Activated naive CD8-positive, alpha-beta T cell treated with anti-CD3 and anti-CD28 coated beads, Interleukin-2, amount 50 U/mL, for 16 hours (primary cell): ENCODE measurements at places on chromosomes 1 and 21.

- DNase-seq = no peak
Measured at GRCh38 chr1:150151291-150152181, 1.8 kb downstream of the PLEKHO1 start.

- no peak for DNase-seq
Measured at GRCh38 chr1:88668405-88668804, 15.7 kb upstream of the PKN2 start.

GRCh38 chr1:48285525-48285924 is 63.0 kb downstream of the SLC5A9 start:
- DNase-seq = no peak

DNA sequence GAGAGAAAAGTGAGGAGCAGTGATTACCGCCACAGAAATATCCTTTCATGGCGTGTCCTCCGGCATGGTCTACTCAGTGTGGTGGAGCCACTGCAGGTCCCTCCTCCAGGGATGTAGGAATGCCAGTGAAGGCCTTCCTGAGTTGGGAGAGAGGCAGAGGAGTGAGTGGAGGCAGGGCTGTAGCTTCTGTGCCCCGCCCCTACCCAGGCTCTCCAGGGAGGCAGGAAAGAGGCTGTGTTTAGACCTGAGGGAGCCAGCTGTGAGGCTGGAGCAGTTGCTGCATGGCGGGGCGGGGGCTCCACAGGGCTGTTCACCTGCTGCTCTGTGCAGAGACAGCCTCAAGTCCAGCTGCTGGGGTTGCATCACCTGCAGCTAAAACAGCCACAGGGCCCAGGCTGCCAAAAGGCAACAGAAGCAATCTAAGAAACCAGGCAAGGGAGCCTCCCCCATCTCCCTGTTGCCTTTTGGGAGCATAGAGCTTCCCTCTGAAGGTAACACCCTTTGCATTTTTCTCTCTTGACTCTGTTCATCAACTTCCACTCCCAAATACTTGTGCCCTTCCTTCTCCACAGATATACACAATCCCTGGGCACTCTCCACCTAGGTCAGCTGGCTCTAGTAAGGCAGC is 801 bp upstream of the ANXA9 start:
- no peak for DNase-seq

GRCh38 chr1:40853113-40853884 is 8.9 kb downstream of the CITED4 start:
- no peak for DNase-seq

DNA sequence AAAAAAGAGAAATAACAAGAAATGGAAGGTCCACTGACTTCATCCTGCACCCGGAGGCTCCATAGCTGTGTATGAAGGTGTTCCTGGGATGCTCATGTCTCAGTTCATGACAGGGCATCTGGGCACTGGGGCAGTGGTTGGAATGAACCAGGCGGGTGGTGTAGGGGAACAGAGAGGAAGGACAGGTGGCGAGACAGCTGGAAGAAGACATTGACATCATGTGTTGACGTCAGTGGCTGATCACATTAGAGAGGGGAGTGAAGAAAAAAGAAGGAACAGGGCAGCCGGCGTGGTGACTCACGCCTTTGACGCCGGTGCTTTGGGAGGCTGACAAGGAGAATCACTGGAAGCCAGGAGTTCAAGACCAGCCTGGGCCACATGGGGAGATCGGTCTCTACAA is 50.1 kb downstream of the HUNK start:
- DNase-seq = no peak

- DNase-seq = peak; percentile 35
Measured at GRCh38 chr1:182601416-182601786, 2.8 kb downstream of the RGS16 start.

- DNase-seq = no peak
Measured at GRCh38 chr21:35037384-35037765, 11.7 kb downstream of the RUNX1 start.

DNA sequence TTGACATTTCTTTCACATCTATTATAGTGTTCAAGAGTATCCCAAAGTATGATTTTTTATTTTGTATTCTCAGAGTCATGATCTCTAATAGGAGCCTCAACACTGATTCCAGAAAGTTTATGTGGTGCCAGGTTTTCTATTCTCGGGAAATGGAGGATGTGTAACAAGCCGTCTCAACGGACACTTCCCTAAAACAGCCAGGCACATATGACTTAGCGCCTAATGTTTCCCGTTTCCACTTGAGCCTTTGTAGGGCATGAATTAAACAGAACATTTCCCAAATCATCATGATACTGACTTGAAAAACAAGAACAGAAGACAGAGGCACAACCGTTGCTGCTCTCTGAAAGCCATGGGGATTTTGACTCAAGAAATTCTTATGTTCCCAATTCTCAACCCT is 8.0 kb downstream of the CYYR1 start:
- DNase-seq = no peak

- no peak for DNase-seq
Measured at GRCh38 chr1:45146833-45147232, 59.6 kb downstream of the ZSWIM5 start.

DNA sequence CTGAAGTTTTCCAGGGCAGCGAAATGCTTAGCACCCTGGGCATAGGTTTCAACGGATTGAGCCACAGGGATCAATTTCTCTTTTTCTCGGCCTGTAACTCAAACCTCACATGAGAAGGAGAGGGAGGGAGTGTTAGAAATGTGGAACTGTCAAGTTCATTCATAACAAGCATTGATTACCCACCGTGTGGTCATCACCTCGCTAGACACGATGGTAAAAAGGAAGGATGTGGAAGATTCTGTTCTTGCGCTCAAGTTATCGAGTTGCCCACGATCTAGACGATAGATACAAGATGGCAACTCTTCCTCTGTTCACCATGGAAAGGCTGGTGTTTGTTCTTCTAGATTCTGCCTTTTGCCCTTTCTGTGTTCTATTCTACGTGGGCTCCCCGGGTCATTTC is 4.0 kb upstream of the RCAN3 start:
- no peak for DNase-seq

GRCh38 chr1:65357291-65357960 is 48.1 kb downstream of the DNAJC6 start:
- no peak for DNase-seq

- no peak for DNase-seq
Measured at GRCh38 chr1:163337631-163338030, 15.9 kb downstream of the NUF2 start.

DNA sequence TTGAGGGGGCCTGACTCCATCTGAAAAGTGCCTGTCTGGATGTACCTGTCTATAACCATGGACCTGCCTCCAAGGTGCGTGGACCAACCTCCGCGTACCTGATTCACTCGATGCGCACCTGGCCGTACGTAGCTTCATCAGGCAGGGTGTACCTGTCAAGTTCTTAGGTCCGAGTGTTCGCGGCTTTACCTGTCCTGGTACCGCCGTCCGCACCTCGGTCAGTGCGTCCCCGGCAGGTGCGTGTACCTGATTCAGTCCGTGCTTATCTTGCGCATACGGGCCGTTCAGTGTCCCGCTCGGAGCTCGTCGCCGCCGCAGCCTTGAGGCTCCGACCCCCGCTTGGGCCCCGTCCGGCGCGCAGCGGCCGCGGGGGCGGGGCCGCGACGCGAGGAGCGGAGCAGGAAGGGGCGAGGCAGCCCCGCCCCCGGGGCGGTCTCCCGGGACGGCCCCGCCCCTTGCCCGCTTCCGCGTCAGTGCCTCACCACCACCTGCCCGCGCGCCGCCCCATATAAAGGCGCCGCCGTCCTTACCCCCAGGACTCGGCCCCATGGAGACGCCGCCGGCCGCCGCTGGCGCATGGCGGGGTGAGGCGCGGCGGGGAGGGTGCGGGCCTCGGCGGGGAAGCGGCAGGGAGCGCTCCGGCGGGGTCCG is at the start of gene ZC3H12A:
ZC3H12A (plus strand) TSS at position 535 of the 651 bp plus-strand sequence. CDS start 917 bp downstream, outside the sequence.
- DNase-seq = peak; percentile 85

DNA sequence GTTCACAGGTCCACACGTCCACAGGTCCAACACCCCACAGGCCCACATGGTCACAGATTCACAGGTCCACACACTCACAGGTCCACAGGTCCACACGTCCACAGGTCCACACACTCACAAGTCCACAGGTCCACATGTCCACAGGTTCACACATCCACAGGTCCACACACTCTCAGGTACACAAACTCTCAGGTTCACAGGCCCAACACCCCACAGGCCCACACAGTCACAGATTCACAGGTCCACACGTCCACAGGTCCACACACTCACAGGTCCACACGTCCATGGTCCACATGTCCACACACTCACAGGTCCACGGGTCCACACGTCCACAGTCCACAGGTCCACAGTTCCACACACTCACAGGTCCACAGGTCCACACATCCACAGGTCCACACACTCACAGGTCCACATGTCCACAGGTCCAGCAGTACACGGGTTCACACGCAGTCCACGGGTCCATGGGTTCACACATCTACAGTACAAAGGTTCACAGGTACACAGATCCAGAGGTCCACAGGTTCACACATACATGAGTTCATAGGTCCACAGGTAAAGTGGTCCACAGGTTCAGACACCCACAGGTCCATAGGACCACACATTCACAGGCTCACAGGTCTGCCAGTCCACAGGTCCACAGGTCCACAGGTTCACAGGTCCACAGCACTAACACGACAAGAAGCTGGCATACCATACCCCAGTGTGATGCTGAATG is 39.3 kb upstream of the COL6A2 start:
- DNase-seq = no peak

DNA sequence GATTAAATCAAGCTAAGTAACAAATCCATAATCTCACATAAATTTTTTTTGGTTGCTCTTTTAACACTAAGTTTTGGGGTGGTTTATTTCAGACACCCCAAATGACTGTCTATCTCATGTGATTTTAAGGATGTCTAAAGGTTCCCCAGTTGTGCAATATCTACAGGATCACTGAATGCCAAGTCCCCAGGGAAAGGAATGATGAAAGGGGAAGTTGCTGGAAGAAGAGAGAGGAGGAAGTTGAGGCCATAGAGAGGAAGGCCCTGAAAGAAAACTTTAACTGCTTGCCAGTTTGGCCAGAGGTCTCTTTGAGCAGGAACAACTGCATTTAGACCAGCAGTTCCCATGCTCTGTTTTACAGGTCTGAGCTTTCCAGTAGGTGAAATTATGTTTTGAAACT is 27.5 kb upstream of the SLC19A2 start:
- DNase-seq = no peak

DNA sequence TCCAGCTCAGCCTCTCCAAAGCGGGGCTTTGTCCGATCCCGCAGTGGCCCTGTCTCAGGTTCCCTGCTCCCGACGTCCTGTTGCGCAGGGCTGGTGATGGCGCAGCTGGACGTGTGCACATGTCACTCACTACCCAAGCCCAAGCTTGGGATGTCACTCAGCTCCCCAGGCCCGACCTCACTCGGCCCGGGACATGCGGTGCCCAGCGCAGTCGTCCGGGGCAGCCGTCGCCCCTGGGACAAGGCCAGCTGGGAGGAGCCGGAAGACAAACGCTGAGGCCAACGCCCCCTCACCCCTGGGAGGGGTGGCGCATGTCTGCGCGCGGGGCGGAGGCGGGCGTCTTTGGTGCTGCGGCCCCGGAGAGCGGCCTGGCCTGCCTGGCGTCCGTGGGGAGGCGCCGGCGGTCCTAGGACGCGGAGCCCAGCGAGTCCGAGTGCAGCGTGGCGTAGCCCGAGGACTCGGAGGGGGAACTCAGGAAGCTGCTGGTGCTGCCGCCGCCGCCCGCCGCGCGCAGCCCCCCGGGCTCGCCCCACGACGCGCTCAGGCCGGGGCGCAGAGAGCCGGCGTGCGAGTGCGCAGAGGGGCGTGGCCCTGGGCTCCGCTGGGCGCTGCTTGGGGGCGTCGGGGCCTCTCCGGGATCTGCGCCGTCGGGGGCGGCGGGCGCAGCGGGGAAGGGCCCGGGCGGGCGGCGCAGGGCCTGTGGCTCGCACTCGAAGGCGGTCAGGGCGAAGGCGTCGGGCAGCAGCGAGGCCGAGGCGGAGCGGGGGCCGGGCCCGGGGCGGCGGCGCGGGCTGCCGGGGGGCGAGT is 5.2 kb downstream of the HES3 start:
- DNase-seq = no peak

- DNase-seq = no peak
Measured at GRCh38 chr1:7334475-7335035, 436.5 kb upstream of the VAMP3 start.

- no peak for DNase-seq
Measured at GRCh38 chr21:34034369-34035014, 38.9 kb upstream of the MRPS6 start.

DNA sequence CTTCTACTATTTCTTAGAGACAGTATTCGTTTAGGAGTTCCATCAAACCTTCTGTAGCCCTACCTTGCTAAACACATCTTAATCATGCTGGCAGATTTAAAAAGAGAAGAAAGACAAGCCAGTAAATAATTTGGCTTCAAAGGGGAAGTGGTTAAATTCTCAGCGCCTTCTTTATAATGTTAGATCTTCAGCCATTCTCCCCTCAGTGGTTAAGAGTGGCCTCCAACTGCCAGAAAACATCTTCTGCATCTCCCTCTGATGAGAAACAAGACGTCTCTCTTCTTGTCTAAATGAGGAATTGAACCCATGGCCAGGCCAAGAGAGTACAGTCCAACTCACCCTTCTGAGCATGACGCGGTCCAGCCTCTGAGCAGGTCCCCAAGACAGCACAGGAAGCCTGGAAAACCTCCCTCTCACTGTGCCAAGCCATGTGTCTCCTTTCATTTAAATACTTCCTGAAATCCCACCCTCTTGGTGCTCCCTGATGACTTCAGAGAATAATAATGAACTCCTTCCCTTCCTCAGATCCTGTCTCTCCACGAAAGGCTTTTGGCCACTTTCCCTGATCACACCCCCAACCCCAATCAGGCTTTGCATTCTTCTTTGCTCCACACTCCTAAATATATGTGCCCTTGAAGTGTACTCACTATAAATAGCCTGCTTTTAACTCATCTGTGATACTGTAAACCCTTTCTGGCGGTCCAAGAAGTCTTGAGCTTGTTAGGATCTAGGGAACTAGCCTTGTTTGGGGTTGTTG is 16.4 kb upstream of the LRRC52 start:
- no peak for DNase-seq

- DNase-seq = no peak
Measured at GRCh38 chr1:204711947-204712701, 26.6 kb upstream of the LRRN2 start.

DNA sequence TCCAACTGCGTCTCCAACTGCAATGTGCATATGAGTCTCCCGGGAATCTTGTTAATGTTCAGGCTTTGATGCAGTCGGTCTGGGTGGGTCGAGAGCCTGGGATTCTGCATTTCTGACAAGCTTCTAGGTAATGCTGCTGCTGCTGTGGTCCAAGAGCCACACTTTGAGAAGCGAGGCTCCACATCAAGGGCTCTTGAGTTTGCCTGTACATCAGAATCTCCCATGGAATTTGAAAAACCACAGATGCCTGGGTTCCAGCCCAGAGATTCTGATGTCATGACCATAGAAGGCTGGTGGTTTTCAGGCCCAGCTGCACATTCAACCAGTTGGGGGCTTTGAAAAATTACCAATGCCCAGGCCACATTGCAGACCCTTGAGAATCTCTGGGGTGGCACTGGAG is 93.9 kb upstream of the TARDBP start:
- no peak for DNase-seq

DNA sequence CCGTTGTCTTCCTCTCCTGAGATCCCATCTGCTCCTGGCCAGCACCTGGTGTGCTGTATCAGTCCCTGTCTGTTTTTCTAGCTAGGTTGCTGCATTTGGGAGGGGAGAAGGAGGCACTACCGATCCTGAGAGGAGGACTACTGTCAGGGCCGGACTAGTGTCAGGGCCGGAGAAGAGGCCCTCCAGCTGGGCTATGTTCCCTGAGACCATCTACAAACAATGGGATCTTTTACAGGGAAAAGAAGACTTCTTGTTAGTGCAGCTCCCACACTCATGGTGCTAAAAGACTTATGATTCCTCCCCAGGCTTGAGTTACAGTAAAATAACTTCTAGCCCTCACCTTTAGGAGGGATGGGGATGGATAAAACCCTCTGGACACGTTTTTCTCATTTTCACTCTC is 141.0 kb upstream of the TNR start:
- no peak for DNase-seq

- no peak for DNase-seq
Measured at GRCh38 chr1:174942547-174943255, 57.0 kb upstream of the CACYBP start.
